Tibial nerve (tissue), 4 donors: ENCODE measurements at places on chromosomes 3 and 15.

- no peaks in the 10 kb centered on the region for H3K27me3 ChIP-seq
- H3K4me3 ChIP-seq, result no peak overlapping the region
- H3K27ac ChIP-seq, result no peak overlapping the region
- no peaks in the 10 kb centered on the region for H3K36me3 ChIP-seq
Observed at GRCh38 chr3:56706629-56707028, 23.6 kb upstream of the TASOR start.

DNA sequence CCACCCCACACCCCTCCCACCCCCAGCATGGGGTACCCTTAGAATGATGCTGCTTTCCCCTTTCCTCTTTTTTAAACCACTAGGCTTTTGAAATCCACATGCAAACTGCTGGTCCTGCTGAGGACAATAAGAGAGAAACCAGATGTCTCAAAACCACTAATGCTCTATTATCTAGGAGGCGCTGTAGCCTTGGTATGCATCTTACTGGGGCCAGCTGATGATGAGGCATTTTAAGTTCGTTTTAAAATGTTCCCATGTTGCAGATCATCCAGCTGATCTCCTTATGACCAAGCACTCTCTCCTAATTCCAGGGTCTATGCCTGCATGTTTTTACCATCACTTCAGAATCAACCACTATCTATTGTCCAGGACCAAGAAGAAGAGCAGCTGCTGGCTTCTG lies 1.3 kb downstream of the NME9 start:
- peaks cover 28% of the 10 kb centered on the region for H3K4me1 ChIP-seq
- no peak overlapping the region for H3K27ac ChIP-seq
- no peak overlapping the region for H3K4me3 ChIP-seq
- DNase-seq, result no peak
- no peaks in the 10 kb centered on the region for H3K36me3 ChIP-seq
- H3K27me3 ChIP-seq, result no peaks in the 10 kb centered on the region

DNA sequence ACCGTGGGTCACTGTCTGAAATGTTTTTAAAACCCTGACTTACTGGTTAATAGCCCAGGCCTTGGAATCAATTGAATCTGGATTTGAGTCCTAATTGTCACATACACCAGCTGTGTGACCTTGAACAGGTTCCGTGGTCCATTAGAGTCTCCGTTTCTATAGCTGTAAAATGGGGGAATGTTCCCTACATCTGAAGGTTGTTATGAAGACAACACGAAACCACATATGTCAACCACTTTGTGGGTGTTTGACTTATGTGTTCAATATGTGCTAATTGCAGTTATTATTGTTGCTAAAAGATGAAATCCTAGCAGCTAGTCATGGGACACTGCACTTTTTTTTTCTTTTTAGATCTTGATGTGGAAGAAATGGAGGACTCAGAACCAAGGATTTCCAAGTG lies 35.3 kb downstream of the ZBTB38 start:
- H3K27me3 ChIP-seq, result no peaks in the 10 kb centered on the region
- H3K4me3 ChIP-seq, result no peak overlapping the region
- peak overlapping the region; percentile 98 for H3K27ac ChIP-seq
- DNase-seq, result no peak

GRCh38 chr3:189307963-189308362 lies 136.2 kb downstream of the TPRG1 start:
- H3K4me1 ChIP-seq, result no peaks in the 10 kb centered on the region
- no peak overlapping the region for H3K27ac ChIP-seq
- no peak for DNase-seq
- H3K36me3 ChIP-seq, result no peaks in the 10 kb centered on the region

- no peak for DNase-seq
- H3K4me1 ChIP-seq, result no peaks in the 10 kb centered on the region
- H3K4me3 ChIP-seq, result no peak overlapping the region
- no peak overlapping the region for H3K27ac ChIP-seq
- H3K27me3 ChIP-seq, result peaks cover 66% of the 10 kb centered on the region
Observed at GRCh38 chr15:89391685-89392257, 57.1 kb upstream of the POLG start.

GRCh38 chr3:35932995-35933394 lies 293.7 kb downstream of the ARPP21 start:
- no peaks in the 10 kb centered on the region for H3K36me3 ChIP-seq
- no peaks in the 10 kb centered on the region for H3K4me1 ChIP-seq
- H3K27me3 ChIP-seq, result no peaks in the 10 kb centered on the region
- H3K27ac ChIP-seq, result no peak overlapping the region

DNA sequence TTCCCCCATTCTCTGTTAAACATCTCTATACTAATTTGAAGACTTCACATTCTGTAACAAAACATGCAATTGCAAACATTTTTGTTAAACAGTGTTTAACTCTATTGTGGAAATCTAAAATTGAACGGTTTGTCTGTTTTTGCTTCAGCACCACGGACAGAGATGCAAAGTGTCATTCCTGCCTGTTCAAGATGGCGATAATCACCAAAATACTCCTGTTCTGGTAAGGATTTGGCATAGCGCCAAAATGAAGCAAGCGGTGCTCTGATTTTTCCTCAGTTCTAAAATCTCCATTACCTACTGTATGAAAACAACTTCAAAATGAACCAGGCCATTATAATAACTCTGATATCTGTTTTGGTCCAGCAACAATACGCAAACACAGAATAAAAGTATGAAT lies 129.7 kb upstream of the TUSC7 start:
- H3K27ac ChIP-seq, result no peak overlapping the region
- H3K4me1 ChIP-seq, result no peaks in the 10 kb centered on the region
- no peaks in the 10 kb centered on the region for H3K36me3 ChIP-seq
- H3K27me3 ChIP-seq, result no peaks in the 10 kb centered on the region
- no peak for DNase-seq
